ENCODE measurements at places on chromosomes 11 and 22. TPM values are rescaled to one million over a fixed set of nuclear protein-coding genes. Genes with fewer than 3 reads are reported as not detected.

CST6 gene
- not detected for total RNA-seq

DEPDC7 gene
- 64.8 TPM for total RNA-seq

LRRC10B gene
- 0.08 TPM for total RNA-seq

DAGLA gene
- 0.84 TPM for total RNA-seq

KRTAP5-2 gene
- not detected for total RNA-seq

STIM1 gene
- total RNA-seq, result 42.9 TPM

CLDN5 gene
- total RNA-seq, result 31.5 TPM

C11orf65 gene
- 0.75 TPM for total RNA-seq

DNA sequence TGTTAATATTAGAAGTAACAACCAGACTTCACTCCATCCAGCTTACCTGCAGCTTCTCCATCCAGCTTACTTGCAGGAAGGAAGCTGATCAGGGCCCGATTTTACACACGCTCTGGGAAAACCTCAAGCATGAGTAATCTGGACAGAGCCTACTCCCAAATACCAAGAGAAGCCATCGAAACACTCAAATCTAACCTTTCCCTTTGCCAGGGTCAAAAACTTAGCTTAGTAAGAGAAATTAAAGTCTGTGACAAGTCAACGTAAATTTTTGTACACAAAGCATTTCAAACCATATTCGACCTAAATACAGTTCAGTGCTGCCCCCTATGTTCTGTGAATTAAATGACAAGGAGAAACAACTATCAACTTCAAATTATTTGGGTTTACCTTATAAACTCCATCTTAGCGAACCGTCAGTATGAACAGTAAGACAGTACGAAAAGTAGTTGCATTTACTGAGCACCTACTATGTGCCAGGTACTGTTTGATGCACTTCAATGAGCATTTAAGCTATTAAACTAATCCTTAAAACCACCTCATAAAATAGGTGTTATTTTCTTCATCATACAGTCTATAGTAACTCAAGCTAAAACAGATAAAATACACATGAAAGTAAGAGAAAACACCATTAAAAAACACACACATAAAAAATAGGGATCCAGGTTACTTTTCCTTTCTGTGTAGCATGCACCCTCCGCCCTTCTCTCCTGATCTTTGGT is 36.9 kb downstream of the ARFGAP3 start:
- no peak overlapping the region for H3K27ac ChIP-seq
- DNase-seq, result no peak
- H3K4me1 ChIP-seq, result no peaks in the 10 kb centered on the region
- no peaks in the 10 kb centered on the region for H3K27me3 ChIP-seq
- H3K4me3 ChIP-seq, result no peak overlapping the region

DNA sequence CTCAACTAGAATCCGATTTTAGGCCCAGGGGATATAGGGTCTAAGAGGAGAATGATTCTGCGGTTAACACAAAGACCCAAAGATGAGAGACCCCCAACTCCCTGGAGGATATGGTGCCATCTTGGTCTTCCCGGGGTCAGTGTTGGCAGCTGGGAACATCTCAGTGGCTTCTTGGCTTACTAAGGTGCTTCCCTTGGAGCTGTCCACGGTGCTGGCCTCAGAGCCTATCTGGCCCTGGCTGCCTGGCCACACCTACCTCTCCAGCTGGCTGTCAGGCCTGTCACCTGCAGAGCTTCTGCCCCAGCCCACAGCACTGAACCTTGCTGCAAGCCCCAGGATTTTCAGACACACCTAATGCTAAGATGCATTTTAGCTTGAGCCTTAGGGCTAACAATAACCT is 70.7 kb upstream of the THY1 start:
- H3K36me3 ChIP-seq, result no peaks in the 10 kb centered on the region
- no peaks in the 10 kb centered on the region for H3K4me1 ChIP-seq
- H3K27ac ChIP-seq, result no peak overlapping the region
- peak; percentile 56 for DNase-seq
- no peak overlapping the region for H3K4me3 ChIP-seq

- H3K27ac ChIP-seq, result no peak overlapping the region
- no peaks in the 10 kb centered on the region for H3K36me3 ChIP-seq
- DNase-seq, result no peak
- no peaks in the 10 kb centered on the region for H3K27me3 ChIP-seq
- H3K4me1 ChIP-seq, result no peaks in the 10 kb centered on the region
Measured at GRCh38 chr11:14914536-14914935, 22.5 kb upstream of the CYP2R1 start.

DNA sequence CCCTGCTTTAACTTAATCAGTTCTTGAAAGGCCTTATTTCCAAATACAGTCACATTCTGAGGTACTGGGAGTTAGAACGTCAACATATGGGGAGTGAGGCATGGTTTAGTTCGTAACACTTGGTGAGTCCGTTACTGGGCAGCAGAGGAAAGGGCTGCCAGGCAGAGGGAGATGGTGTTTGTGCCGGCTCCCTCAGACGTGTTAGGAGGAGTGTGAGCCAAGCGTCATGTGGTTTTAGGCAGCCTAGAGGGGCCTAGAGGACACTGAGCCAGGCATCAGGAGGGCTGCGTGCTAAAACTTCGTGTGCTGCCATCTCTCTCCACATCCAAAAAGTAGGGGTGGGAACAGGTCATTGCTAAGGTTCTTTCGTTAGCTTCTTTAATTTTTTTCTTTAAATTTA is 10.2 kb downstream of the BCR start:
- no peaks in the 10 kb centered on the region for H3K27me3 ChIP-seq
- H3K27ac ChIP-seq, result no peak overlapping the region
- no peak for DNase-seq
- peaks cover 3% of the 10 kb centered on the region for H3K4me1 ChIP-seq
- no peaks in the 10 kb centered on the region for H3K36me3 ChIP-seq

GRCh38 chr11:42552786-42553185 is 759.0 kb upstream of the API5 start:
- no peak for DNase-seq
- H3K4me3 ChIP-seq, result no peak overlapping the region
- no peaks in the 10 kb centered on the region for H3K27me3 ChIP-seq
- no peak overlapping the region for H3K27ac ChIP-seq
- H3K4me1 ChIP-seq, result no peaks in the 10 kb centered on the region

DNA sequence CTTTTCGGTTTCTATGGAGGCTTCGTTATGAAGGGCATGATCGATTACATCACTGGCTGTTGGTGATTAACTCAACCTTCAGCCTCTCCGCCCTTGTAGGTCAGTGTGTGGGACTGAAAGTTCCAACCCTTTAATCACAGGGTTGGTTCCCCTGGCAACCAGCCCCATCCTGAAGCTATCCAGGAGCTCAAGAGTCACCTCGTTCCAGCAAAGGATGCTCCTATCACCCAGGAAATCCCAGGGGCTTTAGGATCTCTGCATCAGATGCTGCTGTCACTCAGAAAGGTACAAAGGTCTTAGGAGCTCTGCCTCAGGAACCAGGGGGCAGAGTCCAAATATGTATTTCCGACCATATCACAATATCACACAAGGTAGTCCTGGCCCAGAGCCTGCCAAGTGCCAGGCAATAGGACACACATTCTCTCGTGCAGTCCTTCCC is 123.5 kb upstream of the PARVA start:
- H3K27ac ChIP-seq, result no peak overlapping the region
- H3K4me3 ChIP-seq, result no peak overlapping the region
- no peaks in the 10 kb centered on the region for H3K36me3 ChIP-seq

- peaks cover 1% of the 10 kb centered on the region for H3K4me1 ChIP-seq
- no peaks in the 10 kb centered on the region for H3K27me3 ChIP-seq
- H3K36me3 ChIP-seq, result no peaks in the 10 kb centered on the region
- H3K4me3 ChIP-seq, result no peak overlapping the region
Measured at GRCh38 chr22:40050258-40050657, 55.5 kb downstream of the FAM83F start.

GRCh38 chr11:63940786-63941185 is 2.0 kb downstream of the NAA40 start:
- H3K4me3 ChIP-seq, result no peak overlapping the region
- H3K36me3 ChIP-seq, result no peaks in the 10 kb centered on the region
- H3K27ac ChIP-seq, result no peak overlapping the region
- DNase-seq, result no peak
- H3K4me1 ChIP-seq, result peaks cover 28% of the 10 kb centered on the region

DNA sequence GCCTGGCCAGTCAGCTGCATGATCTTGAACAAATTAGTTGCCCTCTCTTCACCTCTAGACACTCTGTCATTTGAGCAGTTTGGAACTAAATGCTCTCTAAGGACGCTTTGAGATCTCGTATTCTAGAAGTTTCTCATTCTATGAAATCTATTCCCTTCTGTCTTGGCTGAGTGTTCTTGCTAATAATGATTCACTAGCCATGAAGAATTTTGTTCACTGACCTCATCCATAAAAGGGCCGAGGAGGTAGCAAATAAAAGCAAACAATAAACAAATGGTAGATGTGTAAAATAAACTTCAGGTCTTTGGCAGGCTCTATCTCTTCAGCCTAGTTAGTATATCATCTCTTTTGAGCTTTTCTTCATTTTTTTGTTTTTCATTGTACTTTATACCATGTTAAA is 76.6 kb downstream of the USP35 start:
- H3K4me1 ChIP-seq, result peaks cover 2% of the 10 kb centered on the region
- H3K36me3 ChIP-seq, result no peaks in the 10 kb centered on the region
- H3K27ac ChIP-seq, result no peak overlapping the region
- DNase-seq, result no peak

DNA sequence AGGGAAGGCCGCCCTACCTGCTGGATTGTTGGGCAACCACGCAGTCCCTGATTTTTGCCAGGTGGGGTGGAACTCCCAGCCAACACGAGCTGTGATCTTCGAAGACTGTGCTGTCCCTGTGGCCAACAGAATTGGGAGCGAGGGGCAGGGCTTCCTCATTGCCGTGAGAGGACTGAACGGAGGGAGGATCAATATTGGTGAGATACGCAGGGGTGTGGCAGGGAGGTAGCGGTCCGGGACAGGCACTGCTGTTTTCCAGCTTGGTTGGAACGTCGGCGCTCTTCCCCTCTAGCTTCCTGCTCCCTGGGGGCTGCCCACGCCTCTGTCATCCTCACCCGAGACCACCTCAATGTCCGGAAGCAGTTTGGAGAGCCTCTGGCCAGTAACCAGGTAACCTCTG is 7.6 kb downstream of the ACAD8 start:
- DNase-seq, result no peak
- H3K4me1 ChIP-seq, result no peaks in the 10 kb centered on the region
- no peak overlapping the region for H3K4me3 ChIP-seq
- peaks cover 51% of the 10 kb centered on the region for H3K36me3 ChIP-seq
- H3K27ac ChIP-seq, result no peak overlapping the region

GRCh38 chr11:72951888-72952287 is 137.7 kb downstream of the ATG16L2 start:
- DNase-seq, result no peak
- no peaks in the 10 kb centered on the region for H3K36me3 ChIP-seq
- H3K4me1 ChIP-seq, result peaks cover 1% of the 10 kb centered on the region
- H3K4me3 ChIP-seq, result no peak overlapping the region
- H3K27me3 ChIP-seq, result no peaks in the 10 kb centered on the region

DNA sequence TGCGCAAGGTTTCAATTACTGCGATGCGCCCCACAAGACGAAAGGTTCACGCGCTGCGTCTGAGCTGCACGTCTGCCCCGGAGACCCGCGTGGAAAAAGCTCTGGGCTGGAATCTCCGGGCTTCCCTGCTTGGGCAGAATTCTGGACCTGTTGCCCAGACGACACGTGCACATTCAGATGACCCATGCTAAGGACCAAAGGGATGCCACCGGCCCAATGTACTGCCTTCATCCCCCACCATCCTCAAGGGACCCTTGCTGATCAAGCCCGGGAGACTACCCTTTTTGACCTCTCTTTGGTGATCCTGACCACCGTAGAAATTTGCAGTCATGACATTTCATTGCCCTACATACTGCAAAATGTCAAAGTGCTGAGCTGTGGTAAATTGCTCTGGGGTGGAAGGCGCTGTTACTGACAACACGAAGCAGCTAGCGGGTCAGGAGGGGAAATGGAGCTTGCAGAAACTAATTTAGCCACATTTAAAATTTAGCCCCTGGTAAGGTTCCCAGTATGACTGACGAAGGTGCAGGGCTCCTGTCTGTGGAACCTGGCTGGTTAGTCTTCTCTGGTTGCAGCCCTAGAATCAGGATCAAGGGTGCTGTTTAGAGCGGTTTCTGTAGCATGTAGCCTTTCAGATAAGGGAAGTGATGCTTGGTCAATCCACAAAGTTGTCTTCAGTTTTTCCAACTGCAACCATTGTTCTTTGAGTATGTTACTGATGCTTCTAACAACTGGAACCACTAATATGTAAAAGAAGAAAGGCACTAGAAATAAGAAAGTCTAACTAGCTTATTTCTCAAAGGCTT is 81.9 kb downstream of the PRR5L start:
- no peak for DNase-seq
- peak overlapping the region; percentile 56 for H3K4me3 ChIP-seq
- peak overlapping the region; percentile 29 for H3K27ac ChIP-seq
- H3K4me1 ChIP-seq, result peaks cover 3% of the 10 kb centered on the region
- no peaks in the 10 kb centered on the region for H3K36me3 ChIP-seq

- H3K4me3 ChIP-seq, result no peak overlapping the region
- H3K27ac ChIP-seq, result no peak overlapping the region
- no peaks in the 10 kb centered on the region for H3K4me1 ChIP-seq
- H3K36me3 ChIP-seq, result no peaks in the 10 kb centered on the region
- no peak for DNase-seq
Measured at GRCh38 chr11:118124929-118125535, 27.6 kb downstream of the SCN4B start.

GRCh38 chr11:66142370-66143263 is 72.5 kb downstream of the PACS1 start:
- no peaks in the 10 kb centered on the region for H3K36me3 ChIP-seq
- H3K27me3 ChIP-seq, result no peaks in the 10 kb centered on the region
- peaks cover 9% of the 10 kb centered on the region for H3K4me1 ChIP-seq
- DNase-seq, result no peak
- H3K4me3 ChIP-seq, result no peak overlapping the region

GRCh38 chr11:58562375-58562800 is 13.3 kb downstream of the LPXN start:
- no peak for DNase-seq
- peaks cover 20% of the 10 kb centered on the region for H3K4me1 ChIP-seq
- H3K4me3 ChIP-seq, result no peak overlapping the region
- no peaks in the 10 kb centered on the region for H3K27me3 ChIP-seq
- H3K27ac ChIP-seq, result no peak overlapping the region

DNA sequence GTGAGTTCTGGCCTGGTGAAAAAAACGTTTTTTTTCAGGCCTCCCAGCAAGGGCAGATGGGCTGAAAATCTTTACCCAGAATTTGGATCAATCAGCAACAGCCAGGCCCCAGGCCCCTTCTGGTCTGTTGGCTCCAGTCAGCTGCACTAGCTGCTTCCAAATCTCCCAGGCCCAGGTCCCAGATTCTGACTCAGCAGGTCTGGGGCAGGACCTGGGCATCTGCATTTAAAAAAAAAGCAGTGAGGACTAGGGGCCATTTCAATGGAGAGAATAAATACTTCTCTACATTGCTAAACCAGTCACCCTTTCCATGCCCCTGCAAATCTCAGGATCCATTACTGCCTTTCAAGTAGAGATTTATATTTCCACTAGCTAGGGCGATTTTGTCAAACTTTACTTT is 4.3 kb downstream of the SLC15A3 start:
- H3K27ac ChIP-seq, result no peak overlapping the region
- no peaks in the 10 kb centered on the region for H3K36me3 ChIP-seq
- no peaks in the 10 kb centered on the region for H3K27me3 ChIP-seq
- H3K4me3 ChIP-seq, result no peak overlapping the region
- peaks cover 18% of the 10 kb centered on the region for H3K4me1 ChIP-seq

GRCh38 chr11:38937709-38938108 is 2339.7 kb upstream of the RAG2 start:
- H3K27me3 ChIP-seq, result no peaks in the 10 kb centered on the region
- no peaks in the 10 kb centered on the region for H3K36me3 ChIP-seq
- no peak overlapping the region for H3K27ac ChIP-seq
- DNase-seq, result no peak
- no peaks in the 10 kb centered on the region for H3K4me1 ChIP-seq

GRCh38 chr11:93253111-93253510 is 55.3 kb upstream of the SLC36A4 start:
- H3K27ac ChIP-seq, result no peak overlapping the region
- no peaks in the 10 kb centered on the region for H3K27me3 ChIP-seq
- no peak for DNase-seq
- H3K36me3 ChIP-seq, result no peaks in the 10 kb centered on the region
- no peak overlapping the region for H3K4me3 ChIP-seq
